ENCODE measurements at places on chromosomes 1 and 21. TPM values are rescaled to one million over a fixed set of nuclear protein-coding genes. Genes with fewer than 3 reads are reported as not detected.

The CLCA4 gene
- total RNA-seq, result not detected

The CACHD1 gene
- 24.0 TPM for total RNA-seq

The C1orf94 gene
- total RNA-seq, result not detected

The ATP6V1G3 gene
- total RNA-seq, result not detected
